NK-92 treated with Interleukin-12 subunit alpha and Interleukin-12 subunit beta, amount 100 ng/mL, for 24 hours (cell line): ENCODE measurements at places on chromosomes 3 and 15.

DNA sequence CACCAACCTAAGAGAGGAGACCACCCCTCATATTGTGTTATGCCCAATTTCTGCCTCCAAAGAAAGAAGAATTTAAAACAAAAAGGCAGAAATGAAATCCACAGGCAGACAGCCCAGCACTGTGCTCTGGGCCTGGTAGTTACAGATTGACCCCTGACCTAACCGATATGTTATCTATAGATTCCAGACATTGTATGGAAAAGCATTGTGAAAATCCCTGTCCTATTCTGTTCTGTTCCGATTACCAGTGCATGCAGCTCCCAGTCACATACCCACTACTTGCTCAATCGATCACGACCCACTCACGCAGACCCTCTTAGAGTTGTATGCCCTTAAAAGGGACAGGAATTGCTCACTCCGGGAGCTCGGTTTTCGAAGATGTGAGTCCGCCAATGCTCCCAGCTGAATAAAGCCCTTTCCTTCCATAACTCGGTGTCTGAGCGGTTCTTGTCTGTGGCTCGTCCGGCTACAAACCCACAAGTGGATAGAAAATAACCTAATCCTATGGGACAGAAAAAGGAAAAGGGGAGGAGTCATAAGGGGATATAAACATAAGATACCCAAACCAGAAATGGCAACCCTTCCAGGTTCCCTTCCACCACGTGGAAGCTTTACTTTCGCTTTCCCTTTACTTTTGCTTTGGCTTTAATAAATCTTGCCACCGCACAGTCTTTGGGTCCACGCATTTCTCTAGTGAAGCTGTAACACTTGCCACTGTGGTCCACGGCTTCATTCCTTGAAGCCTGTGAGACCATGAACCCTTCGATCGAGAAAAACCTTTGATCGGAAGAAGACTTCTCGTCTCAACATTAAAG is 1.7 kb upstream of the CFAP91 start:
- no peak for DNase-seq

DNA sequence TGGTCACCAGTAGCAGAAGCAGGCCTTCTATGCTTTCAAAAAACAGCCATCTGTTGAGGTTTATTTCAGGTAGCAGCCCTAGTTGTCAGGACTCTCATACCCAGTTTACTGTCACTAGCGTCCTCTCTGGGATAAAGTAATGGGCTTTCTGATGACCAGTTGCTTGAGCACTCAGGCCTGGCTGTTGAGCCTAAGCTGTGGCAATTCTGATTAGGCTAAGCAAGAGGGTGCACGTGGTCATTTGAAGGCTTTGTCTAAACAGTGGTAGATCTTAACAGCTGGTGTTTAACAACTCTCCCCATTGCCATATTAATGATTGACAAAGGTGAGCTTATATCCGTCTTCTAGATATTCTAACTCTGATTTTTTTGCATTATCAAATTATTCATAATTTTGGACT is 132.9 kb upstream of the TMCO5A start:
- no peak for DNase-seq

GRCh38 chr3:192216067-192216466 is 511.3 kb downstream of the FGF12 start:
- no peak for DNase-seq

- DNase-seq, result peak; percentile 47
Measured at GRCh38 chr15:65583701-65584100, 27.2 kb downstream of the INTS14 start.

DNA sequence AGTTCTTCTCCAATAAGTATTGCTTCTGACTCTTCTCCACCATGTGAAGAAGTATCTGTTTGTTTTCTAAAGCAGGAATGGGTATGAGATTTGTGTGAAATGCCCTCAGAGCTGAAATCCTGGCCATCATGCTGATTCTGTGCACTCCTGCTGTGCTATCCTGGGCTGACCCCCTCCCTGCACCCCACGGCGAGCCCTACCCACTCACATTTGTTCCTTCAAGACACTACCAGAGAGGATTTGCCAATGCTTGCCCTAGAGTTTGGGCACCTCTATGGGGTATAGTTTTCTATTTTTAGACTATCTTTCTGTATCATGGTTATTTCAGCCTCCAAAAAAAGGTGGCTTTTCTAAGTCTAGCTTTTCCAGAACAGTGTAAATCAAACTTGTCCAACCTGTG is 18.5 kb downstream of the TXNRD3 start:
- DNase-seq, result no peak

DNA sequence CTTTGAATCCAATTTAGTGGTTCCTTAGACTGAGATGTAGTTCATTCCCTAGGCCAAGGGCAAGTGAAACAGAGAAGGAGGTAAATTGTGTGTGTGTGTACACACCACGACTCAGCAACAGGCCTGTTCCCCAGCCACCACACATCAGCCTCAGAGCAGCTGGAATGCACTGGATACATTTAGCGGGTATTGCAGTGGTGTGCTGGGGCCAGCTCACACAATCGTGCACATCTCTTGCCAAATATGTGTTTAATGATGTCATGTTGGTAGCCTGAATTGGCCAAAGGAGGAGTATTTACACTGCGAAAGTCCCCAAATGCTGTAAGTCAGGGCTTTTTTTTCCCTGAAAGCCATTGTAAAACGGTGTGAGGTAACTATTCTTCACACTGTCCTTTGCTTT is 82.3 kb downstream of the RBPMS2 start:
- no peak for DNase-seq

DNA sequence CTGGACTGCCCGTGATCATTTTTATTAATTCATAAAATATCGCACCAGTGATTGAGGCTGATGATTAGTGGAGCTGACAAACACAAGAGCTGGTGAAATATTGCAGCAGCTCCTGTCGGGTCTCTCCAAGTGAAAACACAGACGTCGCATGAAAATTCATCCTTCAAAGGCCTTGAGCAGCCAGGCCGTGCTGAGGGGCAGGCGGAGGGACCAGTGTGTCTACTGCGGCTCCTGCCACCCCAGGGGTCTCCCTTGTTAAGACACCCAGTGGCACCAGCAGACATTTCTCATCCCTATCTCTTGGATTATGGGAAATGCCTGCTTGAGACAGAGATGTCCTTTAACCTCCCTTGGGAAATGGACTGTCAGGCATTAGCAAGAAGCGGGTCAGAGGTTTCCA is 289.4 kb upstream of the TLE3 start:
- DNase-seq, result no peak

DNA sequence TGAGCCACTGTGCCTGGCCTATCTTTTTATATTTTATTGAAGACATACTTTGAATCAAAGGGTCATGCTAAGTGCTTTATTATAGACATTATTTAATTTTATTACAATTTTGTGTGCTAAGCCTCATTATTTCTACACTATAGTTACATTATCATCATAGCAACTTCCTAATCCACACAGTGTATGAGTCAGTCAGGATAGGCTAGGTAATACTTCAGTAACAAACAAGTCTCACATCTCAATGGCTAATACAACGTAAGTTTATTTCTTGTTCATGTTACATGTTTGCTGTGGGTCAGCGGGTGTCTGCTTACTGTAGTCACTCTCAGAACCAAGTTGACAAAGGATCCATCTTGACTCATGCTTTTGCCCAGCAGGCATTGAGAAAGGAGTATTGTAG is 292.6 kb upstream of the TGFBR2 start:
- no peak for DNase-seq

GRCh38 chr3:31407665-31408064 is 125.1 kb upstream of the STT3B start:
- DNase-seq, result no peak

GRCh38 chr3:74091204-74091603 is 466.5 kb upstream of the PDZRN3 start:
- no peak for DNase-seq

DNA sequence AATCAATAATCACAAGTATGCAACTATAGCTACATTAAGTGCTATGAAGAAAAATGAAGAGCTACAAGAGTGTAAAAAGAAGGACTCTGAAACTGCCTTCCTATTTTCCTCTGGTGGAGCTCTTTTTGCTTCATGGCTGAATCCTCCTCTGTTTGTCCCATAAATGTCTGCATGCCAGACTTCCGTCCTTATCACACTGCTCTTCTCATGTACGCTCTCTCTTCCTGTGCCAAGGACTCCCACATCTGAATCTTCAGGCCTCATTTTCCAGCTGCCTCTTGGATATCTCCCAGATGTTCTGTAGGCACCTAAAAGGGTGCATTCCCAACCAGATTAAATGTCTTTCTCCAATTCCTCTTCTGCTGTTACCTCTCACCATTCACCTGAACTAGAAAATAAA is 123.7 kb downstream of the MECOM start:
- no peak for DNase-seq

- DNase-seq, result no peak
Measured at GRCh38 chr15:93035953-93036810, 52.8 kb downstream of the RGMA start.

- no peak for DNase-seq
Measured at GRCh38 chr3:97892852-97893251, 71.0 kb downstream of the CRYBG3 start.

- DNase-seq, result no peak
Measured at GRCh38 chr3:142213298-142213697, 12.1 kb downstream of the GK5 start.

GRCh38 chr3:40997711-40998519 is 201.4 kb upstream of the CTNNB1 start:
- no peak for DNase-seq

DNA sequence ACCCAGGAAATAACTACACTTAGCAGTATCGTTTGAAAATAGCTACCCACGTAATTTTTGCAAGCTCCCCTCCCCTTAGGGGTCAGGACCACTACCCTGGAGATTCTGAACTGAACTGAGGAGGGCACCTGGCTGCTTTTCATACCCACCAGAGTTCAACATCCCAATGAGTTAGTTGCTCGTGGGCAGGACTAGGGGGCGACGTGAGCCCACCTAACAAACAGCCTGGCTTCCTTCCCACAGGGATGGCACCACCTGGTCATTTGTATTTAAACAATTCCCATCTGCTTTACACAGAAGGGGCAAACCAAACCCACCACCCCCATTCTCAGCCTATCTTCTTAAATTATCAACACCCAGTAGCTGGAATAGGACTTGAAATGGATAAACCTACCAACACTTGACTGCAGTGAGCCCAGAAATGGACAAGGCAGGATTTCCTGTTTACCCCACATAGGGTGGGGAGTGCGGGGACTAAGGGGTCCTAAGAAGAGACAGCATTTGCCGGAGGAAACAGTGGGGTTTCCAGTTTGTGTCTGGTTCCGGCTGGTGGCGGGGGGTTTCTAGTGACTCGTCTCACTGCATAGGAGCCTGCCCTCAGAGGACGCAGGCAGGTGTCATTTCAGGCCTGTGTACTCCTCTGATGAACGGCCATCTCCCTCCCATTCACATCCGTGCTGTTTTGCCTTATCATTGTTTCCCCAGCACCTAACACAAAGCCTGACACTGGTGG is 11.6 kb upstream of the VGLL4 start:
- DNase-seq, result no peak

GRCh38 chr15:68417897-68418296 is 14.1 kb downstream of the ITGA11 start:
- no peak for DNase-seq

DNA sequence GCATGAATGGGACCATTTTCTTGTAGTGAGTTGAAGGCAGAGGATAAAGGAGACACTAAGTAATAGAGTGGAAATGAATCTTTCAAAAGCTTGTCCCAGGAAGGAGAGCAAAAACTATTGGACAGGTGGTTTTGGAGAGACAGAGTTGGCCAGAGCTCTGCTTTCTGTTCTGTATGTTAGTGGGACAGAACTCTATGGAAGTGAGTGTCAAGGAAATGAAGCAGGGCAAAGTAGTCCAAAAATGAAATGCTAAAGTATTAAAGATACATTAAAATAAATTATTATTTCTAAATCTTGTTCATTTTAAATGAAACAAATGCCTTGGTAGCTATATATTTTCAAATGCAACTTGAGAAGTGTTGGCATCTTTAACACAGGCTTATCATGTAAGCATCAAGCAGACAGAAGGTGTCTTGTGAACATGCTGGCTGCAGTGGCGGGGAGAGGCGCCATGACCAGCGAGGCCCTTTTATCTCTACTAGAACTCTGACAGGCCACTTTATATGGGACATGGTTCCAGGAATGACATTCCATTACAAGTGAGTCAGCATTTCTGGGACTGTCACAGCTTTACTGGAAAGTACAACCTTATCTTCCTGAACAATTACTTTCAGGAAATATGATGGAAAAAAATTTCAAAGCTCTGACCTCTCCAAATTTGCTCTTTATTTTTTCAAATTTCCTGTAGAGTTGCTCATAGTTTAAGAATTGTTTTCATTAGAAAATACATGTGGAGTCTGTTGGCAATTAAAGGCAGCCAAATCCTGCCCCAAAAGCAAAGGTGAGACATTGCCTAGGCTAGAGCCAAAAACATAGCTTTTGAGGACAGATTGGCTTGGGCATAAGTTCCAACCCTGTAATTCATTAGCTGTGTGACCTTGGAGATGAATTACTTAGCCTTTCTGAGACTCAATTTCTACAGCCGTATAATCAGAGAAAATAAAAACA is 106.5 kb downstream of the ECT2 start:
- no peak for DNase-seq

DNA sequence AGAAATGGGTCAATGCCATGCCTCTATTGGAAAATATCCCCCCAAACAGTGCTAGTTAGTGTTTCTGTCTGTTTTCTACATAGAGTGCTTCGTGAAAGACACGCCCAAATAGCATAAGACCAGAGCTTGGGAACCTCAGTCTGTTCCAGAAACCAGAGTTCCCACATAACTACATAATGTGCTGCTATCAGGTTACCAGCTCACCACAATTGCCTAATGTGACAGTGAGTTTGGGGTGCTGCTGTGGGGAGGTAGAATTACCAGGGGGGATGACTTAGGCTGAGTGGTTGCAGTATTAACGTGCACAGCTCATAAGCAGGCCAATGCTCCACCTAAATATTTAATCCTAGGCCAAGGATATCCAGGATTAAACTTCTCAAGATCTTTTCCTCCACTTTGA is 39.2 kb downstream of the DUT start:
- DNase-seq, result no peak

- DNase-seq, result no peak
Measured at GRCh38 chr3:46904303-46905212, 27.0 kb downstream of the PTH1R start.

GRCh38 chr15:74283368-74283767 is 47.2 kb downstream of the CCDC33 start:
- DNase-seq, result no peak

GRCh38 chr3:31725976-31726375 is 193.3 kb downstream of the STT3B start:
- DNase-seq, result no peak

GRCh38 chr15:39874890-39875549 is 45.0 kb downstream of the GPR176 start:
- DNase-seq, result no peak

GRCh38 chr3:77254967-77255831 is 215.3 kb downstream of the ROBO2 start:
- no peak for DNase-seq

DNA sequence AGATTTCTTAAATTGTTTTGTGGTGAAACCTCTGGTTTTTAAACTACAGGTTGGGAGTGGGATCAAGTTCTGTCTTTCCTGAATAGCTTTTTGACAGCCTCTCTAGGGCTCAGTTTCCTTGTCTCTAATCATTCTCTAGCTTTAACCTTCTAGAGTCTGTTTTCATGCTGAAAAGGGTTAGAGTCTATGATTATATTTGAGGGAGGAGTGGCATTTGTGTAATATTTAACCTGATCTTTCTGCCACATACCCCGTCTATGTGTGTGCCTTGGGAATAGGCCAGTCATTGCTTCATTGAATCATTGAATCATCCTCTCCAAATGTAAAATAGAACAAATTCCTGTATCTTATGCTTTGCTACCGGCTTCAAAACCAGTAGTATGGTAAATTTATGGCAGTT is 204.9 kb downstream of the KLHL25 start:
- no peak for DNase-seq
